ENCODE measurements at places on chromosomes 16 and 17.

DNA sequence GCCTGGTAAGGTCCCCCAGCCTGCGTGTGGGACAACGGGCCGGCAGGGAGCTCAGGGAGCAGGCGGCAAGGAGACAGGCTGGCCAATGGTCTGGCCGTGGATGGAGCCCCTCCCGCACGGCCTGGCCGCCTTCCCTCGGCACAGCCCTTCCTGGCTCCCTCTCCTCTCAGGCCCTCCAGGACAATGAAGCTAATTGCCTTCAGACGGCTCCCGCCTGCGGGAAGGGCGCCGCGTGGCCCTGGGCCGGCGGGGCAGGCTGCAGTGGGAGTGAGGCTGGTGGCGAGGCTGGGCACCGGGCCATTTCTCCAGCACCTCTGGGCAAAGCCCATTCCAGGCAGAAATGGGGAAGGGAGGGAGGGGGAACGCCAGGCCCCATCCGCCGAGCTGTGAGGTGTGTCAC lies 50.9 kb downstream of the ENGASE start:
- no peak for DNase-seq

GRCh38 chr16:2026461-2027023 lies at the start of gene NHERF2:
Gene NHERF2, plus strand, starts transcription at chr16:2026902. Its CDS starts 104 bp downstream, at chr16:2027006.
- DNase-seq, result no peak

- DNase-seq, result no peak
Observed at GRCh38 chr16:53768167-53768566, 64.2 kb downstream of the FTO start.

- DNase-seq, result no peak
Observed at GRCh38 chr17:57276621-57277020, 20.3 kb downstream of the MSI2 start.

Measured in activated CD8-positive, alpha-beta memory T cell treated with anti-CD3 and anti-CD28 coated beads for 1 hour (primary cell).